ENCODE measurements at places on chromosomes 7 and 10.
A peak's percentile ranks its signal among the peaks of the same experiment; 100 is the strongest.

GRCh38 chr10:117071286-117072050 is 66.5 kb upstream of the SHTN1 start:
- DNase-seq, result no peak

- DNase-seq, result peak; percentile 26
These were observed 27.3 kb downstream of the EMX2 start for GRCh38 chr10:117569610-117570390.

DNA sequence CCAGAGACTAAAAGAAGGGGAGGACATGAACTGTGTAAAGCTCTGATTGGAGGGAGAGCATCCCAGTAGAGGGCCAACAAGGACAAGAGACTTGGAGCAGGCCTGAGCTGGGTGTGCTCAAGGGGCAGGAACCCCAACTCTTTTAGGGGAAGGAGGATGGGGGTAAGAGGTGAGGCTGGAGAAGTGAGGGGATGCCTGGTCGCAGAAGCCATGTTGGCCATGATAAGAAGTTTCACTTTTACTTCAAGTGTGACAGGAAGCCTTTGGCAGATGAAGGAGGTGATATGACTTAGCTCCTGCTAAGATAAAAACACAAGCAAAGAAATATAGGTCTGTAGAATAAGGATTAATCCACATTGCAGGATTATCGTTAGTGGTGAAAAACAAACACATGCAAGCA is 208.3 kb downstream of the JAZF1 start:
- no peak for DNase-seq

GRCh38 chr10:132827423-132827789 is 41.5 kb upstream of the NKX6-2 start:
- peak; percentile 46 for DNase-seq

GRCh38 chr7:140641524-140642195 is 1.0 kb upstream of the DENND2A start:
- DNase-seq, result peak; percentile 73

GRCh38 chr7:31442626-31443025 is 71.3 kb upstream of the ITPRID1 start:
- DNase-seq, result no peak

DNA sequence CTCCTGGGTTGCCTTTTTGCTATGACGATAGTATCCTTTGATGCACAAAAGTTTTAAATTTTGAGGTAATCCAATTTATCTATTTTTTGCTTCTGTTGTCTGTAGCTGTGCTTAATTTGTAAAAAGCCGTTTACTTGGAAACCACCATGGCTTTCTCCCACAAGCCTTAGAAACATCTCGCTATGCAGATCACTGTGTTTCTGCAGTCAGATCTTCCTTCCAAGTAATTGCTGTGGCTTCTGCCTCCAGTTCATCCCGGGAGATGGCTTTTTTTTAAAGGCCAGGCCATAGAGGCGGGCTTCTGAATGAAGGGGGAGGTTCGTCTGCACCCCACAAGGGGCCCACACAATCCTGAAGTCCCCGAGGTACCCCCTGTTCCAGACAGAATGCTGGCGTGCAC is 48.3 kb upstream of the OCM2 start:
- no peak for DNase-seq

DNA sequence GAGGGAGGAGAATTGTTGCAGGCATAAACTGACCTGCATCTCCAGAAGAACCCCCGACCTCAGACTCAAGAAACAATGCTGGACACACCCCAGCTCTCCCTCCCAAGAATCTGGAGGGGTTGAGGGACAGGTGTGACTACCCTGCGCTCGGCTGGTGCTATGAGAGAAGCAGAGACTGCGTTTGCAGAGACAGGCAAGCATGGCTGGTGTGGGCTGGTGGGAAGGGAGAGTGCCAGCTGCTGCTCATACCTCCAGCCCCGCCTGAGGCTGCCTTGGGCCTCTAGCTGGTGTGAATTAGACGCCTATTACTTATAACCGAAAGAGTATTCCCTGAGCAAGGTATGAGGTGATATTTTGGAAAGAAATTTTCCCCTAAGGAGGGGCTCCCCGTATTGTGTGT is 48.3 kb upstream of the DDC start:
- no peak for DNase-seq

- DNase-seq, result no peak
These were observed 173.6 kb downstream of the MBL2 start for GRCh38 chr10:52598936-52599335.

DNA sequence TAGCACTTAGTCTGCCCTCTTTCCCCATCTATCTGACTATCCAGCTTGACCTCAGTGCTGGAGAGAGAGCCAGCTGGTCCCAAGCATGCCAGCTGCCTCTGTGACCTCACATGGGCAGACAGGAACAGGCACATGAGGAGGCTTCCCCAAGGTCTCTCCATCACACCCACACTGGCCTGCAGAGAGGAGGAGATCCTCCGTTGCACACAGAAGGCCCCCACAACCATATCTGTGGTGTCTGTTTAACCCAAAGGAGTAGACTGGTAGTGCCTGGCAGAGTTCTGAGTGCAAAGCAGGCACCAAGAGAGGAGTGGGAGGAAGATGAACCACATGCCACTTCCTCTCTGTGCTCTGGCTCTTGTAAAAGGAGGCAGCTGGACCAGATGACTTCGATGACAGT is 4.8 kb upstream of the ANK3 start:
- no peak for DNase-seq
